ENCODE measurements at places on chromosomes 1 and 21.

- no peak for DNase-seq
Observed at GRCh38 chr1:80882553-80882952, 918.2 kb upstream of the ADGRL2 start.

DNA sequence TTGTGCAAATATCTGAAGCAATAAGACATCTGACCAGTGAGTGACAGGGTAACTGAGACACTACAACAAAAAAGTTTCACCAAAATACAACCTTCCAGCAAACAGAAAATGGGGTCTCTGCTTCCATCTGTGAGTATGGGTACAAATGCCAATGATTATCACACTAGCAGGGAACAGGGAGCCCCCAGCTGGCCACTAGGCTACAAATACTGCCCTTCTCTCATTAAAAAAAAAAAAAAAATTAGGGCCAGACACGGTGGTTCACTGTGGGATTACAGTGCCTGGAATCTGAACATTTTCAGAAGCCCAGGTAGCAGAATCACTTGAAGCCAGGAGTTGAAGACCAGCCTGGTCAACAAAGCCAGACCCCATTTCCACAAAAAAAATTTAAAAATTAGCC, 48.4 kb upstream of the EDARADD start:
- DNase-seq = no peak

DNA sequence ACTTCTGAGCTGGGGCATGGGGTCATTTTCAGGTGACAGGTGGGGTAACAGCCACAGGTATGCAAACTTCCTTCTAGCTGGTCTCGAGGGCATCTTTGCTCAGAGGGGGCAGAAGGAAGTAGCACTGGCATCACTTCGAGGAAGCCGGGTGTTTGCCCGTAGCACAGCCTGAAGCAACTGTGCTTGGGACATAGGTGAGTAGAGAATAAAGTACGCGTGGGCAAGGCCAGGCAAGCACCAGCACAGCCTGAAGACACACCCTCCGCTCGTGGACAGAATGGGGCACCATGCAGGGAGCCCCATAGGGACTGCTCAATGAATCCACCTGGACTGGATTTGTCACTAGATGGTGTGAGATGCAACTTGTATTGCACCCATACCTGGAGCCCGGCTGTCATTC, 167.1 kb downstream of the KCNJ6 start:
- DNase-seq = no peak

GRCh38 chr1:91717839-91718238, 168.1 kb downstream of the TGFBR3 start:
- DNase-seq = no peak

DNA sequence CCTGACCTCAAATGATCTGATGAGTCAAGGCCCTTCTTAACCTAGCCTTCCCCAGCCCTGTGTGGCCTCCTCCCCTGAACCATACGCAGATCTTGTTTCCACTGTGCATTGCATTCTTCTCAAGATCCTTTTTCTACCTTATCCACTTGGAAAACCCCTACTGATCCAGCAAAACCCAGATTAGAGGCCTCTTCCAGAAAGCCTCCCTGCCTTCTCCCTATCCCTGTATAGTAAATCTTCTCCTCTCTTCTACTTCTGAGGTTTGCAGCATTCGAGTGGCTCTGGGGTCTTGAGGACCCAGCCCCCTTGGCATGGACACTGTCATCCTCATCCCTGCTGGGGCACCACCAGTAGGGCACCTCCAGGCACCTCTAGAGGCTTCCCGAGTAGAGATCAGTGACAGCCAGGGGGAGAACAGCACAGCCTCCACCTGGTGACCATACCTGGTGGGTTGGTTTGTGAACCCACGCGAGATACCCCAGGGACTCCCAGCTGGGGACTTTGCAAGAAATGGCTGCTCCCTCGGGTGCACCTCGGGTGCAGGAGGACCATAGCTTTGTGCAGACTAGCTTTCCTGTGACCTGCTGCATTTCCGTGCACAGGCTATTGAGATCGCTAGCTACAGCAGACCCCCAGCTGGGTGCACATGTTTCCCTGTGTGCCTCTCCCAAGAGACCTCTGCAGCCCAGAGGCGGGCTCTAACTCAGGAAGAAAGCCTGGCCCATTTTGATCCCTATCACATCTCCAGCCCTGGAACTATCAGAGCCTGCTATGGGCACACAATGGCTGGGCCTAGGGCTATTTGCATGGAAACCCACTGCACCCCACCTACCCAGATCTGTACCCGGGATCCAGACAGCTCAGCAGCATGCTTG, 34.2 kb downstream of the MATN1 start:
- no peak for DNase-seq

DNA sequence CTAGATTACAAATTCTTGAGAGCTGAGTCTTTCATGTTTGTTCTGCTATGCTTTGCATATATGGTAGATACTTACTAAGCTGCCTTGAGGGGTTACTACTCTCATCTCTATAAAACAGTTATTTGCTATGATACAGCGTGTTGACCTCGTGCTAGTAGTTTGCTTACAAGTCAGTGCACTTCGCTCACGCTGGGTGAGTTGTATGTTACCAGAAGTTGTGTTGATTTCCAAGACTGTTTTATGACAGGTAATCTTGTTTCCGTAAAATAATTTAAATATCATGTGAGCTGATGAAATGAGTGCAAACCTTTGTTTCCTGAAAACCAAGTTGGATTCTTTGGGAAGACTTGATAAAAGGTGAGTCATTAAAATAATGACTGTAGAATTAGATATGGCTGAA, 7.3 kb downstream of the MRPS6 start:
- no peak for DNase-seq

- DNase-seq = no peak
Observed at GRCh38 chr21:41526478-41527087, 18.6 kb upstream of the TMPRSS2 start.

DNA sequence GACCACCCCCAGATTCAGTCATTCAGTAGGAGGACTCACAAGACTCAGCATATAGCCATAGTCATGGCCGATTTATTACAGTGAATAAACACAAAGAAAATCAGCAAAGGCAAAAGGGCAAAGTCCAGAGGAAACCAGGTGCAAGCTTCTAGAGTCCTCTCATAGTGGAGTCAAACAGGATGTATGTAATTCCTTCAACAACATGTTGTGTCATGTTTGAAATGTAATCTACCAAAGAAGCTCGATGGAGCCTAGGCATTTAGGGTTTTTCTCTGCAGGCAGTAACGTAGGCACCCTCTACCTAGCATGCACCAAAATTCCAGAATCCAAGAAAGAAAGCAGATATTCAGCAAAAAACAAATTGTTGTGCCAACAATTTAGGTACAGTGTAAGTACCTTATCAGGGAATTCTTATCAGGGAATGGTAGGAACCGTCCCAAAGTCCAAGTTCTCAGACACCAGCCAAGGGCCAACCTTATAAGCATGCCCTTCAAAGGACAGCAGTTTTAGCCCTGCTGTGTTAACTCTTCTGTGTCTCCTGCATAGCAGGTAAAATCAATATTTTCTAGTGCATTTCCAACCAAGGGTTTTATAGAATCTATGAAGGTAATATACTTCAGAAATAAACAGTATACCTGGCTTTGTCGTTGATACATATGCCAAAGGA, 16.1 kb upstream of the SLAMF6 start:
- DNase-seq = no peak

- DNase-seq = no peak
Observed at GRCh38 chr1:183697814-183698590, 44.9 kb upstream of the APOBEC4 start.

- DNase-seq = no peak
Observed at GRCh38 chr1:152811050-152811449, 721 bp upstream of the LCE1B start.

DNA sequence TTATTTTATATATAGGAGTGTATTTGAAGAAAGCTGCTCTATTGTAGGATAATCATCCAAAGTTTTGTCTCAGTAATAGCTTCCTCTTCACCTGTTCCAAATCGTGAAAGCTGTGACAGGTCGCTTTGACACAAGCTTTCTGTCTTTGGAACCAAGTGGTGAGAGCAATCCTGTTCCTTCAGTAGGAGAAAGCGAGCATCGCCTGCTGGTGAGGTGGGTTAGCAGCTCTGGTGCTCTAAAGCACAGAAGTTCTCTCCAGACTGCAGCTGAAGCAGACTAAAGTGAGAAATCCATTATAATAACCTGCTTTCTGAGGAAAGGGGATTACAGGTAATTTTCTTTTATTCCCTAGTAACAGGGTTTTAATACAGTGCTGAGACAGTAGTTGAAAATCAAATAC, 803.8 kb downstream of the ADGRL2 start:
- DNase-seq = no peak

DNA sequence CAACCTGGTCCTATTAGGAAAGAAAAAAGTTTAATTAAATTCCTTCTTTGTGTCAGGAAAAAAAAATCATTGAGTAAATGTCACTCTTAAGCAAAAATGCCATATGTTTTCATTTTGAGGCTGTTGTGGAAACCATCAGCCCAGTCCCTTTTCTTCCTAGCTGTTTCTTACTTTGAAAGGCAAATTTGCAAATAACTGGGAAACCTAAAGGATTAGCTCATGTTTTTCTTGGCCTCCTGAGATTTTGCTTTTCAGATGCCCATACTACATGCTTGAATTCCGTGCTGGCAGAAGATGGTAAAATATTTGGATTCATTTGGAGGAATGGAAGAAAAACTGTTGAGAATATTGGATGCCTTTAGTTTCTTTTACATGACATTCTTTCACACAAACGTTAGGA, 182.1 kb upstream of the ADAMTS5 start:
- DNase-seq = no peak

DNA sequence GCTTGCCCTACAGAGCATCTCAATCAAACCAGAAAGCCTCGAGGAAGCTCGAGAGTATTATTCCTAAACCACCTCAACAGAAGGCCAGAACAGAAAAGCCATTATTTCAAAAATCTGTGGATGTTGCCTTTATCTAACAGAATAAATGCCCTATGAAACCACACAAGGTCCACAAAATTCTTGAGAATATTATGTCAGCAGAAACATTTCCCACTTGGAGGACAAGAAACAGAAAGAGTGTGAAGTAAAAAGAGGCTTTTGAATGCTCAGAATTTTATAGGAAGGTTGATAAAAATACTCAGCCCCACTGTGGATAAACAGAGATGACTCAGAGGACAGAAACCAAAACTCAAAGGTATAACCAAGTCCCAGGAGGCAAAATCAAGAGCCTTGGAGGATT, 146.4 kb upstream of the LRRC7 start:
- DNase-seq = no peak

GRCh38 chr1:200029822-200030152, 2.3 kb downstream of the NR5A2 start:
- DNase-seq = no peak

DNA sequence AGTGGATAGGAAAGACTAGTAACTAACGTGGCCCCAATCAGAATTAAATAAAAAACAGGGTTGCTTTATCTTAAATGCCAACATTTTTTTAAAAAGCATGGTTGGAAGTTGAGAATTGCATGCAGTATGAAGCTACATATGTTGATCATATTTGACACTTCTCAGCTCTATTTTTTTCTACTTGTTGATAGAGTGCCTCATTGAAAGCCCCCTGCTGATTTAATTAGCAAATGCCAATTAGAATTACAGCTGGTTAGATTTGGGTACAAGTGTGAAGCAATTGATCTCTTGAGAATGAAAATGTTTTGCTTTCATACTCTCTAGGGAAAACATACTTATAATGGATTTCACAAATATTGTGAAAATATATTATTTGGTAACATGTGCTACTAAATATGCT, 40.5 kb downstream of the CHD1L start:
- no peak for DNase-seq

DNA sequence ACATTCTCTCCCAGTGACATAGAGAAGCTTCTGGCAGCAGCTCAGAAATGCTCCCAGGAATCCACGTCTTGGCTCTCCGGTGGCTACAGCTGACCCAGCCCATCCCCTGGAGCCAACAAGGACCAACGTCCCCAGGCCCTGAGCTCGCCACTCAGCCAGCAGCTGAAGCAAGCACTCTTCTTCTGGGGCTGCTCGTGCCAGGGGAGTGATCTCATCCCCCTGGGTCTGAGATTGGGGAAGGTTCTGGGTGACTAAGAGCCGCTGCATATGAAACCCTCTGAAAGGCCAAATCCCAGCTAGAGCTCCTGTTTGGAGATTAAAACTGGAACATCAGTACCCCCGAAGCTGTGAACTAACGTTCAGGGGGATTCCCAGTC, 487.9 kb downstream of the NPHP4 start:
- no peak for DNase-seq

DNA sequence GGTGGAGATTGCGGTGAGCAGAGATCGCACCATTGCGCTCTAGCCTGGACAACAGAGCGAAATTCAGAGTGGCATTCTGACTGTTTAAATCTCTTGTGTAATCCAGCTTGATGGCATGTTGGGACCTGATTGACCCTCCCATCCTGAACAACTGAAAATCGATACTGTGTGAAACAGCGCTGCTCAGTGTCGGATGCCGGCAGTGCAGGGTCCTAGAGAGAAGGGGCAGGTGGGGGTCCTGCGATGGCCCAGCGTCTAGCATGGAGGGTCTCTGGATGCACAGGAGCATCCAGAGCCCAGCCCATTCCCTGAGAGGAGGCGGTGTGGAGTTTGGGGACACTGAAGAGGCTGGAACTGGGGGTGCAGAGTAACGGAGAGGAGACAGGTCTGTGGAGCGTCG, 15.8 kb downstream of the AGT start:
- DNase-seq = no peak

GRCh38 chr1:164440232-164440631, 118.8 kb upstream of the PBX1 start:
- DNase-seq = no peak

GRCh38 chr1:90074137-90074536, 79.2 kb downstream of the ZNF326 start:
- no peak for DNase-seq

GRCh38 chr1:175015243-175015642, 8.0 kb downstream of the MRPS14 start:
- DNase-seq = no peak

GRCh38 chr1:182173808-182174512, 112.4 kb upstream of the ZNF648 start:
- DNase-seq = no peak

DNA sequence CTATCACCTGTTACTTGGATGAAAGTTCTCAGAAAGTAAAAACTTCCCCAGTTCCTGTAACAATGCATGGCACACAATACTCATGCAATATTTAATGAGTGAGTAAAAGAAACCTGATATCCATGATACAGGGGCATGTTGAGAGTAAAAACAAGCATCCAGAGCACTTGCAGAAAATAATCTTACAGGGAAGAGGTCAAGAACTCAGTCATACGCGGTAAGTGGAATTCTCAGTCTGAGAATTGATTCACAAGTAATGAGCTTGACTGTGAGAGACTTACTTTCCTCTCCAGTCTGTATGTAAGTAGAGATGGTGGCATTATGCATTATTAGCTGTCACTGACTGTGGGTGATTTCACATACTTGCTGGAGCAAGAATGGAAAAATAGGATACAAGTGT, 976.9 kb downstream of the BRINP3 start:
- DNase-seq = no peak

GRCh38 chr1:183824291-183824690, 19.4 kb downstream of the RGL1 start:
- no peak for DNase-seq

GRCh38 chr1:220682901-220683576, 7.1 kb upstream of the C1orf115 start:
- no peak for DNase-seq

- DNase-seq = no peak
Observed at GRCh38 chr1:157153746-157154145, 15.6 kb upstream of the ETV3 start.

All from Panc1 (cell line).